ENCODE measurements at places on chromosomes 11 and 22. TPM values are rescaled to one million over a fixed set of nuclear protein-coding genes. Genes with fewer than 3 reads are reported as not detected.

GRCh38 chr11:94128746-94129511, at the start of gene PANX1:
Gene PANX1 (plus strand): TSS chr11:94128841. CDS start chr11:94129313, 472 bp downstream.
- peak; percentile 81 for DNase-seq
- peaks cover 32% of the 10 kb centered on the region for H3K4me1 ChIP-seq
- H3K27me3 ChIP-seq, result no peaks in the 10 kb centered on the region
- H3K27ac ChIP-seq, result peak within 1 kb of the TSS; percentile 94
- peak within 1 kb of the TSS; percentile 93 for H3K4me3 ChIP-seq

DNA sequence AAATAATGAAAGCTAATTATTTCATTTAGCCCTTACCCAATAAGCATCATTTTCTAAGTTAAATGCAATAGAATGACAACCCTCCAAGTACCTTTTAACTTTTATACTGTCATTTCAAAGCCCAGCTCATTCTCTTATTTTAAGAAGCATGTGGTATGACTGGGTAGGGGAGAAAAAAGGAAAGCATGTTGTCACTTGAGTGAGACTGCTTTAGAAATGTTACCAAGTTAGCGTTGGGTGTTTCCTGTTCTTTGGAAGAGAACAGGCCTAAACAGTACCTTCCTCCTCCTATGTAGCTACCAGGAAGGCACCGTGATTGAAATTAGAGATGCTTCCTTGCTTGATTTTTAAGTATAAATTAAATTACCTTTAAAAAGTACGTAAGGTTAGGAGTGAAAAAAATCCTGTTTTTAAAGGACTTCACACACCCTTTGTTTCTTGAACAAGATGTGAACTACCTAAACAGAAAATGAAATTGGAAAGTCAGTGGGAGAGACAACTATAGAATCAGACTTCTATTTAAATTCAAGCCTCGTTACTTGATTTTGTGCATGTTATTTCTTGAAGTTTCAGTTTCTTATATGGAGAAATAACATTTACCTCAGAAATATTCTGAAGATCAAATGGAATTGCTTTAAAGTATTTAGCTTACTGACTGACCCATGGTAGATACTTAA, 741 bp upstream of the CNTF start:
- DNase-seq, result no peak
- H3K4me1 ChIP-seq, result peaks cover 9% of the 10 kb centered on the region
- no peak overlapping the region for H3K4me3 ChIP-seq
- H3K36me3 ChIP-seq, result peaks cover 63% of the 10 kb centered on the region
- no peak overlapping the region for H3K27ac ChIP-seq

- H3K27me3 ChIP-seq, result no peaks in the 10 kb centered on the region
- H3K27ac ChIP-seq, result peak overlapping the region; percentile 96
- H3K4me1 ChIP-seq, result peaks cover 38% of the 10 kb centered on the region
- DNase-seq, result peak; percentile 71
- peak overlapping the region; percentile 65 for H3K4me3 ChIP-seq
These were observed 922 bp upstream of the CSNK1E start for GRCh38 chr22:38317995-38318715.

DNA sequence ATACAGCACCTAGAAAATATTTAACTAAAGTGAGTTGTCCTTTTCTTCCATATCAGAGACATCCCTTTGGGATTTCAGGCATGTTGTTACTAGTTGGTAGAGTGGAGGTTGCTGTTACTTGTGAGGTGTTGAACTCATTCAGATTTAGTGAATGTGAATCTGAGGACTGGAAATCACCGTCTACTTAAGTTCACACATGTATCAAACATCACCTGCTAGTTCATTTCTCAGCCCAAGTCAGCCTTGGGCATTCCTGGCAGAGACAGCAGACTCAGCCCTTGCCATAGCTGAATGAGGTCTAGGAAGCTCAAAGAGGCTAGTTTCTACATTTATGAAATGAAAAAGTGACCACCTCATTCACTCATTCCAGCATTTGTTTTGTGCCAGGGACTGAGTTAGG, 9.7 kb downstream of the KDELR3 start:
- H3K27ac ChIP-seq, result no peak overlapping the region
- no peak for DNase-seq
- peaks cover 18% of the 10 kb centered on the region for H3K36me3 ChIP-seq
- no peak overlapping the region for H3K4me3 ChIP-seq
- no peaks in the 10 kb centered on the region for H3K27me3 ChIP-seq

Gene UCP3
- total RNA-seq, result 938 TPM

Gene LARGE2
- not detected for total RNA-seq
